ENCODE measurements at places on chromosomes 2 and 18. TPM values are rescaled to one million over a fixed set of nuclear protein-coding genes. Genes with fewer than 3 reads are reported as not detected.

SCYGR4 gene
- not detected for polyA plus RNA-seq

- H3K36me3 ChIP-seq: 0 out of 2 replicates have a peak, but pooled peaks cover 13% of the 10 kb centered on the region
- H3K27ac ChIP-seq: no peak overlapping the region
- H3K27me3 ChIP-seq: no peaks in the 10 kb centered on the region
Observed at GRCh38 chr2:189999661-190000060, 62.9 kb downstream of the MSTN start.

GRCh38 chr2:152420936-152421335, 86.0 kb downstream of the FMNL2 start:
- H3K27me3 ChIP-seq: no peaks in the 10 kb centered on the region
- peaks cover 46% of the 10 kb centered on the region for H3K4me1 ChIP-seq
- no peak for DNase-seq
- H3K4me3 ChIP-seq: no peak overlapping the region

DNA sequence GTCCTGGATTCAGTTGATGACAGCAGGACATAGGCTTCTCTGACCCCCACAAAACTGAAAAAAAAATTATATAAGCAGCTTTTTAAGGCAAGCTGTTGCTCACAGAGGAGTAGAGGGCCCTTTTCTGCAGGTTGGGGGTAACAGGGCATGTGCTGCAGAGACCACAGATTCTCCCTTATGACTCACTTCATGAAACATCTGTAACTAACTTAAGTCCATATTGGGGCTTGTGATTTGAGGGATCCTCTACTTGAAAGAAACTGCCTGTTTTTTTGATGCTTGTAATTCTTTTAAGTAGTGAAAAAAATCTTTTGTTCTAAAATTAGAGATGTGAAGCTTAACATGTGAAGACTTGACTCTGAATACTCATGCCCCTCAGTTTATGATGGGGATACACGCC, 33.4 kb downstream of the XRCC5 start:
- peak overlapping the region; percentile 27 for H3K27ac ChIP-seq
- no peaks in the 10 kb centered on the region for H3K27me3 ChIP-seq
- no peak for DNase-seq
- no peak overlapping the region for H3K4me3 ChIP-seq
- no peaks in the 10 kb centered on the region for H3K4me1 ChIP-seq

DNA sequence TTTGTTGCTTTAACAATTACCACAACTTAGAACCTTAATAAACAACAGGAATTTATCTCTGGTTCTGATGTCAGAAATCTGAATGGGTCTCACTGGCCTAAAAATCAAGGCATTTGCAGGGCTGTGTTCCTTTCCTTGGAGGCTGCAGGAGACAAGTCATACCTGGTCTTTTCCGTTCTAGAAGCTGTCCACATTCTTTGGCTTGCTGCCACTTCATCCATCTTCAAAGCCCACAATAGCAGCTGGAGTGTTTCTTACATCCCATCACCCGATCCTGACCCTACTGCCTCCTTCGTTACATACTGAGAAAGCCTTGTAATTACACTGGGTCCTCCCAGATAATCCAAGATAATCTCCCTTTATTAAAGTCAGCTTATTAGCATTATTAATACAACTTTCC, 18.1 kb downstream of the NETO1 start:
- DNase-seq: no peak
- H3K4me1 ChIP-seq: peaks cover 13% of the 10 kb centered on the region
- no peak overlapping the region for H3K4me3 ChIP-seq
- H3K36me3 ChIP-seq: no peaks in the 10 kb centered on the region
- H3K27me3 ChIP-seq: no peaks in the 10 kb centered on the region
- H3K27ac ChIP-seq: no peak overlapping the region

- no peaks in the 10 kb centered on the region for H3K27me3 ChIP-seq
- no peaks in the 10 kb centered on the region for H3K36me3 ChIP-seq
- H3K4me1 ChIP-seq: peaks cover 15% of the 10 kb centered on the region
Observed at GRCh38 chr2:68420254-68420910, 46.7 kb downstream of the FBXO48 start.

GRCh38 chr18:46755315-46756024, 1.4 kb downstream of the ST8SIA5 start:
- peak; percentile 32 for DNase-seq
- no peak overlapping the region for H3K27ac ChIP-seq
- H3K27me3 ChIP-seq: peaks cover 53% of the 10 kb centered on the region
- peak overlapping the region; percentile 82 for H3K4me3 ChIP-seq
- no peaks in the 10 kb centered on the region for H3K36me3 ChIP-seq

GRCh38 chr2:1708476-1709334, 35.6 kb downstream of the PXDN start:
- DNase-seq: no peak
- H3K4me3 ChIP-seq: peak overlapping the region; percentile 27
- peaks cover 14% of the 10 kb centered on the region for H3K4me1 ChIP-seq
- H3K27me3 ChIP-seq: no peaks in the 10 kb centered on the region
